Activated CD8-positive, alpha-beta memory T cell treated with anti-CD3 and anti-CD28 coated beads, Interleukin-2, amount 50 U/mL, for 48 hours (primary cell): ENCODE measurements at places on chromosomes 5 and 9.
A peak's percentile ranks its signal among the peaks of the same experiment; 100 is the strongest.

DNA sequence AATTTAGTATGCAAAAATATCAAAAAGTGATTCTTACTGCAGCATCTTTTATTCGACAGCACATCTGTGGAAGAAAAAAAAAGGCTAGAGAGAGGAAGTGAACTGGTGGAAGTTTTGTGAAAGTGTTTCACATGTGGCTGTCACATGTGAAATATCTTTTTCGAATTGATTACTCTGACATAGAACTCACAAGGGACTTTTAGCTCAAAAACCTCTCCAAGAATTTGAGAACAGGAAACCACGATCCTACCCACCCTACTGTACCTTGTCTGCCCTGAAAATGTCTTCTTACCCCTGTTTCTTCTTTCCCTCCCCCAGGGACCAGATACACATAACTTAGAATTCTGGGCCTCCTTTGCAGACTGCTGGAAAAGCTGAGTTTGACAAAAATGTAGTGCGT, 106.5 kb upstream of the PRRC1 start:
- DNase-seq = no peak

- no peak for DNase-seq
Observed at GRCh38 chr9:16704116-16705110, 166.1 kb downstream of the BNC2 start.

- DNase-seq = no peak
Observed at GRCh38 chr5:109177227-109177626, 232.5 kb downstream of the PJA2 start.

- no peak for DNase-seq
Observed at GRCh38 chr9:98479449-98479848, 224.0 kb upstream of the TBC1D2 start.

- DNase-seq = peak; percentile 34
Observed at GRCh38 chr5:151200913-151201595, 22.8 kb downstream of the CCDC69 start.

DNA sequence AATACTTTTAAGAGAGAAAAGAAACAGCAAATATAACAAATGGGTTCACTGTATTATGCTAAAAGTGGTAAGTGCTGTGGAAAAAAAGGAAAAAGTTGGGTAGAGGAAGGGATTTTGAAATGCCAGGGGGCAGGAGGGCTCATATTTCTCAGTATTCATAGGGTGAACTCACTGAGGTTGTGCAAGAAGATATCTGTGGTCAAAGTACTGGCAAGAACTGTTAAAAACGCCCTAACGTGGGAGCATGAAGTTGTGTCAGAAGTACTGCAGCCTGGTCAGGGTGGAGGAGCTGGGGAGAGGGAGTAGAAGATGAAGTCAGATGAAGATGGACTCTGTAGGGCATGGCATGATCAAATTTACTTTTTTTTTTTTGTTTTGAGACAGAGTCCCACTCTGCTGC, 31.2 kb upstream of the SLC28A3 start:
- DNase-seq = no peak

GRCh38 chr5:168591302-168592013, 12.3 kb upstream of the PANK3 start:
- no peak for DNase-seq

DNA sequence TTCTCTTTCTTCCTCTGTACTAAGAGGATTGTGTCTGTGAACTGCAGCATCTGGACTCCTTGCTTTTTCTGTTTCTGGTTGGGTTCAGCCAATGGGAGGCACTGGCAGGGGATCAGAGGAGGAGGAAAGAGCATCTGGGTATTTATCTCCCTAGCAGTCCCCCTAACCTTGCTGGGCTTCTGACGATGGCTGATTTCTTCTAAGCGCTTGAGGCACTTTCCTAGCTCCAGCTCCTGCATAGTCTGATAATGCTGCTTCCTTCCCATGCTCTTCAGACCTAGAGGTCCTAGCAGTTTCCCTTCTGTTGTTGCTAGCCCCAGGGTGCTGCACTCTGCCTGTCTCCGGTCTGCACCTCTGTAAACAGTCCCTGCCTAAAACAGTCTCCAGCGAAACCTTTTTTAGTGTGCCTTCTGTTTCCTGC, 225.1 kb downstream of the PDZD2 start:
- no peak for DNase-seq

GRCh38 chr5:170522211-170523141, 18.7 kb downstream of the KCNIP1 start:
- DNase-seq = no peak

- DNase-seq = peak; percentile 23
Observed at GRCh38 chr5:172979778-172980177, 3.8 kb upstream of the ATP6V0E1 start.

GRCh38 chr5:140148508-140148907, 22.8 kb downstream of the IGIP start:
- DNase-seq = no peak

GRCh38 chr9:134641173-134641989, at the start of gene COL5A1:
Gene COL5A1 (plus strand): TSS chr9:134641803. CDS start chr9:134642188, 385 bp downstream.
- DNase-seq = peak; percentile 59

- no peak for DNase-seq
Observed at GRCh38 chr5:58571501-58571900, 11.4 kb upstream of the RAB3C start.

DNA sequence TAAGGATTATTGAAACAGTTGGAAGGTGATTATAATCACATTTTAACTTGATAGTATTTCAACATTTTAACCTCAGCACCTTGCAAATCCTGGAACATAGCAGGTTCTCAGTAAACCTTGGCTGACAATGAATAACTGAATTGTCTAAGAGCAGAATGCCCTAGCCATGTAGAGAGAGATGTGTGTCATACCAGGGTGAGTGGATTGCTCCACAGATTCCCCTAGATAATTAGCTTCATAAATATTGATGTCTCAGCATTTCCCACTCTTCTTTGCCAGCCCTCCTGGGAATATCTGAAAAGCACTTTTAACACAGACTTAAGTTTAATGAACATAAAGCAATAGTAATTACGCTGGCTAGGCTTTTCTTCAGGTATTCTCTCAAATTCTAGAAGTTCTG, 363.5 kb downstream of the MAN2A1 start:
- no peak for DNase-seq

DNA sequence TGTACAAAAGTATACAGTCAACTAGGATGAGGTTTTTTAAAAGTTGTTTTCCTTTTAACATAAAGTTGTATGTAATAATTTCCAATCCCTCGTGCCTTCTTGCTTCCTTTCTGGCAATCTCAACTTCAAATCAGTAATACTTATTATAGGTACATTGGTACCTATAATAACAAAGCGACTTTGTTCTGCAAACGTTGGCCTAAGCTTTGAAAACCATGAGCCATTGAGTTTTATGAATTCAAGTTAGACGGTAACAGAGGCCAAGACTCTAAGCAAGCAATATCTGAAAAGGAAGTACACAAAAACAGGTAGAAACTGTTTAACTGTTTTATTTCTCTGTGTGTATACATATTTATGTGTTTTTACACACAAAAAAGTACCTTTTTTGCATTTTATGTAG, 135.2 kb upstream of the GRHPR start:
- DNase-seq = no peak

GRCh38 chr5:55713871-55714270, 1.7 kb upstream of the SLC38A9 start:
- no peak for DNase-seq

- no peak for DNase-seq
Observed at GRCh38 chr5:172935096-172935495, 24.1 kb upstream of the RPL26L1 start.

DNA sequence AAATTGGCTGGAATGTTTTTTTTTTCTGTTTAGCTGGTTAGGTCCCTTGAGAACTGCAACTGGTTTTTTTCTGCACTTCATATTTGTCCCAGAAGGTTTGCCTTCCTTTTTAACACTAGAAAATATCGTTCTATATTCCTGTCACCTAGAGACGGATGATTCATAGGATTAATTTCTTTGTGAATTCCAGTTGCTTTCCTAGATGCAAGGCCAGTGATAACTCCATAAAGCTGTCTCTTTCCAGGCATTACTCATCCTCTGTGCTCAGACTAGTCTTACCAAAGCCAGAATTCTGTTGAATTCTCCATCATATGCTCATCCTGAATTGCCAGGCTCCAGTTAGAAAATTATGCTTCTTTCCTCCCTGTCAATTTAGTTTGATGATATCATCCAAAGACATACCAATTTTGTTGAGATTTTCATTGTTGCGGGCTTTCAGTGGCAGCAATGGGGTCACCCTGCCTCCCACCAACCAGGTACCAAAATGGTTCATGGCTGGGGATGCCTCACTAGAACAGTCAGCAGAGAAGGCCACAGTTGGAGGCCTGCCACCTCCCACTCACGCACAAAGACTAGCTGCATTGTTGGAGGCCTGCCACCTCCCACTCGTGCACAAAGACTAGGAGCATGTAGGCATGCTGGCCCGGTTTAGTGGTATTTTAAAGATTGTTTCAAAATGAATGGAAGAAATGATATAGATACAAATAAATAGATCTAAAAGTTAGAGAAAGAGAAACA, 8.5 kb downstream of the BAAT start:
- no peak for DNase-seq

GRCh38 chr5:140142856-140143255, 17.1 kb downstream of the IGIP start:
- peak; percentile 40 for DNase-seq

- no peak for DNase-seq
Observed at GRCh38 chr9:20325008-20325407, 297.3 kb downstream of the MLLT3 start.

- DNase-seq = no peak
Observed at GRCh38 chr9:73402081-73403028, 250.7 kb downstream of the ANXA1 start.

DNA sequence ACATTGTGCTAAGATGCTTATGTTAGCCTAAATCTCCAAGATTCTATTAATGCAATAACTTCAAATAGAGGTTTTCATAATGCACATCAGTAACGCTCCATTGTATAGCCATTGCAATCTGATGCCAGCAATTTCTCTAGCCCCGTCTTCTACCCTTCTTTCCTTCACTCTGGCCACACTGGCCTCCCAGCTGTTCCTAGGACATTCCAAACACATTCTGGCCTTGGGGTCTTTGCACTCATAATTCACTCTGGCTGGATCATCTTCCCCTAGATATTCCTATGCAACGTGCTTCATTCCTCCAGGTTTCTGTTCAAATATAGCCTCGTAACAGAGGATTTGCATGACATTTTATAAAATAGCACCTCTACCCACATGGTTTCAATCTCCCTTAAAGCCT, 23.3 kb downstream of the FAM81B start:
- DNase-seq = no peak
